ENCODE measurements at places on chromosomes 16 and 17. TPM values are rescaled to one million over a fixed set of nuclear protein-coding genes. Genes with fewer than 3 reads are reported as not detected.

The ATP1B2 gene
- total RNA-seq, result 0.22 TPM

The HSF5 gene
- total RNA-seq, result 0.47 TPM

The C17orf78 gene
- total RNA-seq, result not detected

The SLC22A31 gene
- 4.1 TPM for total RNA-seq

The MYBBP1A gene
- 90.1 TPM for total RNA-seq

The HID1 gene
- 1.2 TPM for total RNA-seq

The ABCA3 gene
- total RNA-seq, result 7.9 TPM

The KRT12 gene
- not detected for total RNA-seq

The TP53TG3 gene
- not detected for total RNA-seq

The LPO gene
- total RNA-seq, result not detected

The MRPL28 gene
- 92.7 TPM for total RNA-seq

The ABCA8 gene
- total RNA-seq, result not detected

The CCL8 gene
- not detected for total RNA-seq

The HBQ1 gene
- not detected for total RNA-seq

The TPSD1 gene
- total RNA-seq, result not detected

The SMPD3 gene
- 8.8 TPM for total RNA-seq

The SCNN1G gene
- not detected for total RNA-seq

The IGF2BP1 gene
- total RNA-seq, result 0.10 TPM

The HBA2 gene
- total RNA-seq, result not detected

The KRTAP2-2 gene
- not detected for total RNA-seq

The ZFP3 gene
- total RNA-seq, result 4.5 TPM

The CD300LB gene
- total RNA-seq, result not detected

The TVP23A gene
- total RNA-seq, result 0.32 TPM

The LGALS9B gene
- 0.59 TPM for total RNA-seq

The CCL23 gene
- not detected for total RNA-seq

Data from T-helper 1 cell treated with Interleukin-12 subunit alpha and Interleukin-12 subunit beta and Interleukin-4 antibody, amounts not matched to agents 30 ng/mL and 1 ng/mL, for 36 hours (primary cell).